ENCODE measurements at places on chromosomes 7 and 10.

DNA sequence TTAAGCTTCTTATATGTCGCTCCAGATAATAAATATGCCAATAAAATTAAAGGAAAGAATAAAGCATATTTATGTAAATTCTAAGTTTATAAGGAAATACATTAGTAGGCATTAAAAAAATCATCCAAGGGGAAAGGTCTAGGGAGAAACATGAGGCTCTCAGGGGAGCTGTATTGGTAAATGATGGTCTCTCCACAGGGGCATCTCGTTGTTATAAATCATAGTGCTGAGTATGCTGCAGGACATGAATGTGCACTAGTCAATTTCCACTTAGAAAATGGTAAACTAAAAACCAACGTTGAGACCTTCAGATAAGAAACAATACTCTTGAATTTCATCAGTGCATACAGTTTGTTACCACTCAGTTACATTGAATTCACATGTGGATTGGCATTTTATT is 194.0 kb upstream of the AHR start:
- DNase-seq: no peak

DNA sequence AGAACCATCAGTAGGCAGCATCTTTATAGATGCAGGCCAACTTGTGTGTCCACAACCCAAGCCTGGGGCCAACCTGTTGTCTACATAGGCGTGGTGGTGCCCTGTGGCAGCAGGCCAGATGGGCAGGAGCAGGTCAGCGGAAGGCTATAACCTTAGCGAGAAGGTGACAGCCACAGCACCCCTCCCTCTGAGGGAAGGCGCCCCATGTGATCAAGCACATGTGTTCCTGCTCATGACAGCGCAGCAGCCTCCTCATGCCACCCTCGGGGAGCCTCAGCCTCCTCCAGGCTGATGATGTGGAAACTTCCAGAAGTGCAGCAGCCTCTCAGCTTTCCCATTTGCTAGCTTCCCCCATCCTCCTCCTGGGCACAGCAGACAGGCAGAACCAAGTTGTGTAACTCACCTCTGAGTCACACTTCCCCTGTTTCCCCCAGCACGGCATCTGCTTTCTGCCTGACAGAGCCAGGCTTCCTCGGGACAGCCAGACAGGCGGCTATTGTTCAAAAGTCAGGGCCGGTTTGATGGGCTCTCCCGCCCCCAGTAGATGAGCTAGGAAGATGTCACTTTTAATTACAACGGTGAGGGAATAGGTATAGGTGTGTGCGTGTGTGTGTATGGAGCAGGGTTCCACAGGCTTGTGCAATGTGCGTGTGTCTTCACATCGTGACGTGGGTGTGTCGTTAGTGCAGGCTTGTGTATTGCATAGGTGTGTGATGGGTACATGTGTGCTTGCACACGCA is 312.0 kb upstream of the ZMIZ1 start:
- peak; percentile 97 for DNase-seq

GRCh38 chr7:106639476-106640334 is 21.3 kb downstream of the CCDC71L start:
- DNase-seq: no peak

GRCh38 chr7:35804231-35804970 is 3.5 kb downstream of the SEPTIN7 start:
- no peak for DNase-seq

- no peak for DNase-seq
Observed at GRCh38 chr10:23676296-23676695, 237.4 kb downstream of the OTUD1 start.

DNA sequence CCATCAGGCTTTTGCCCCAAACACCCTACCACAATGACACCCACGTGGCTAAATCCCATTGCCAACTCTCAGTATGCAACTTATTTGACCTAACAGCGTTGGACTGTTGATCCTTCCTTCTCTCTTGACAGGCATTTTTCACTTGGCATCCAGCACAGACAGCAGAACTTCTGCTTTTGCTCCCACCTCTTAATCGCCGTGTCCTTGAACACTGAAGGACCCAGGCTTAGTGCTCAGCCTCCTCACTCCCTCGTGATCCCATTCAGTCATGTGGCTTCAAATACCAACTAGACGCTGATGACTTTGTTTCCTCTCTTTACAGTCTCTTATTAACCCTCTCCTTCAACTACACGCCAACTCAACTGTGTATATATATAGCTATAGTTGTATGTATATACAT is 25.0 kb downstream of the ZFAND2A start:
- DNase-seq: no peak

DNA sequence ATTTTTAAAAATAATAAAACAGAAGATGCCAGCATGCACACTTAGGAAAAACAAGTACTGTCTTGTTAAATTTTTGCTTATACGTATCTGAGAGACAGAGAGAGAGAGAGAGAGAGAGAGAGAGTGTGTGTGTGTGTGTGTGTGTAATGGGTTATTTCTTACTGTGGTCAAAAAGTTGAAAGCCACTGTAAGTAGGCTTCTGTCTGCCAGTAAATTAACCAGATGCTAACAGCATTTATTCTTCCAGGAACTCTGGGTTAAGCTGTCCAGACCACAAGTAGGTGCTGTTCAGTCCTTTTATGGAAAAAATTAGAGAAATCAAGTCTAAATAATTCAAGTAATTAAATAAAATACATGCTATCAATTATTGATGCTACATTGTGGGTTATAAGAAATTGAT is 39.7 kb downstream of the RNF32 start:
- no peak for DNase-seq

DNA sequence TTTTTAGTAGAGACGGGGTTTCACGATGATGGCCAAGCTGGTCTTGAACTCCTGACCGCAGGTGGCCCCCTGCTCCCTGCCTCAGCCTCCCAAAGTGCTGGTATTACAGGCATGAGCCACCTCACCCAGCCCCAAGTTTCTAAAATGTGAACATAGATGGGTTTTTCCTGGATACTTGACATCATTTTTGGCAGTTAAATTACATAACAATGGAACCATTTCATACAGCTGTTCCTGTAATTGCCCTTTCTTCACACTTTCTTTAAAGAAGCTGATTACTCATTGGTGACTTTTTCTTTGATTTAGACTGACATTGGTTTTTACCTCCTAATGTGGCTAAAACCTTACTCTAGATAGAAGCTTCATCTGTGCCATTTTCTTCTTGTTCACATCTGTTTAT is 5.9 kb downstream of the ZKSCAN1 start:
- DNase-seq: no peak

- DNase-seq: no peak
Observed at GRCh38 chr10:91517394-91517793, 107.2 kb downstream of the HECTD2 start.

DNA sequence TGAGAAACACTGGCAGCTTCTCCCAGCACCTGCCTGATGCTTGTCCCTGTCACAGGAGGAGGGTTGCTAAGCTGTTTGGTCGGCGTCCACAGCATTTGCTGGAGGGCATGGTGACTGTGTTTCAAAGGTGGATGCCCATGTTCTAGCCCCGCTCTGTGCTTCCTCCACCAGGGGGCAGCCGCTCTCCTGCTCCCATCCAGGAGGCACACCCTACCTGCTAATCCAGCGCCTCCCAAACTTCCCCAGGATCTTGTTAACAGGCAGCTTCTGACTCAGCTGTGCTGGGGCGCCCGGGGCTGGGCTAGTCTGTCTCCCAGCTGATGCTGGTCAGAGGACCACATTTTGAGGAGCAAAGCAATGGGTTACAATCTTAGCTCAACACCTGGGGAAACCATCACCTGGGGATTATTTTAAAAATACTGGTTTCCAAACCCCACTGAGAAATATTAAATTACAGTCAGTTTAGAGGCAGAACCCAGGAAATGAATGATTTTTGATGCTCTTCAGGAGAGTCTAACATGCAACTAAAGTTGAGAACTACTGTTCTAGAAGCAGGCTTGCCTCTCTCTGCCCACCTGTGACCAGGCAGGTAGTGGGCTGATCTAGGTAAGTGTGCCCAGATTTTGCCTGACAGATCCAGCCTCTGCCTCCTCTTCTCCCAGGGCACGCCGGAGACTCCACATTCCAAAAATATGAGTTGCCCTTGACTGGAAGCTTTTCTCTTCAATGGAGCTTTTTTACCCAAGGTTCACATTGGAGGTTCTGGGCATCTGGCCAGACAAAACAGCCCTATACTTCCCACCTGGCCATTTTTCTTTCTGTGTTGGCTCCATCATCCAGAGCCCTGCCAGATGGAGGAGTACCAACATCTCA is 92.7 kb upstream of the GPR26 start:
- peak; percentile 80 for DNase-seq

GRCh38 chr7:100170101-100170897 is 1.9 kb upstream of the GAL3ST4 start:
- DNase-seq: no peak

DNA sequence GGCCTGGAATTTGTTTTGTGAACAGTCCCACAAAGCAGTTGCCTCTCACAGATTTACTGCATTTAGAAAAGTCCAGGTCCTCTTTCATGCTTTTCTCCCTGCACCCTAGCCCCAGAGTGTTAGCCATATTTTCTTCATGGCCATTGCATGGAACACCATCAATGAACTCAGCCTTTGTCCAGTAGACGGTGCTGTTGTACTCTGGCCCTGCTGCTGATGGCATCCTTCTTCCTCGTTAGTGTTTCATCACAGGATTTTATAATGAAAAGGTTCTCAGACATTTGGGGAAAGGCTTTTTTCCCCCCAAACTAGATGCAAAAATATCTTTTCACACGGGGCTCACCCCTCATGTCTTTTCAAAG is 93.0 kb upstream of the SLC25A13 start:
- peak; percentile 33 for DNase-seq

DNA sequence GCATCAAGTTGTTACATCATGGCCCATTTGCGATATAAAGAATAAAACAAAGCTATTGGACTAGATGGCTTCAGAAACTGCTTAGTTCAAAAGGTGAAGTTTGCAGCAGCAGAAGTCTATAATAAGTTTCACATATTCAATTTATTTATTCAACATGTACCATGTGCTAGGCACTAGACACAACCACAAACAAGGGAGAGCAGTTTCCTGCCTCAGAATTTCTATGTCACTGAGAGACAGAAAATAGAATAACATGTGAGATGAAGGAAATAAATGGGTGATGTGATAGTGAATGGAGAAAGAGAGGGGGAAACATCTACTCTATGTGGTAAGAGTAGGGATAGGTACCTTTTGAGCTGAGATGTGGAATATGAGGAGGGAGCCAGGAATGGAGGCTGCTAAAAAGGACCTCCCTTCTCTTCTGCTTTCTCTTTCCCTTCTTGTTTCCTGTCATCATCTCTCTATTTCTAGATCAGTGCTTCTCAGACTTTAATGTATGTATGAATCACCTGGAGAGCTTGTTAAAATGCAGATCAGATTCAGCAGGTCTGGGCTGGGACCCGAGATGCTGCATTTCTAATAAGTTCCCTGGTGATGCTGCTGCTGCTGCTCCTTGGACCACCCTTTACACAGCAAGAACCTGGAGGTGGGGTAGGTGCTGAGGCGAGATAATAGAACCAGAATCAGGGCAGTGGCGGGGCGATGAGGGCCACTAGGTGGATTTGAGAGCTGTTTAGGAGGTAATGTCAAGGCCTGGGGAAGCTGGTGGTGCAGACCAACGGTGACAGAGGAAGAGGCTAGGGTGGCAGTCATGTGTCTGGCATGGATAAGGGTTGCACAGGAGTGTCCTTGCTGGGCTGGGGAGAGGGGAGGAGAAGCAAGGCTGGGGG is 13.7 kb upstream of the INMT start:
- DNase-seq: no peak

DNA sequence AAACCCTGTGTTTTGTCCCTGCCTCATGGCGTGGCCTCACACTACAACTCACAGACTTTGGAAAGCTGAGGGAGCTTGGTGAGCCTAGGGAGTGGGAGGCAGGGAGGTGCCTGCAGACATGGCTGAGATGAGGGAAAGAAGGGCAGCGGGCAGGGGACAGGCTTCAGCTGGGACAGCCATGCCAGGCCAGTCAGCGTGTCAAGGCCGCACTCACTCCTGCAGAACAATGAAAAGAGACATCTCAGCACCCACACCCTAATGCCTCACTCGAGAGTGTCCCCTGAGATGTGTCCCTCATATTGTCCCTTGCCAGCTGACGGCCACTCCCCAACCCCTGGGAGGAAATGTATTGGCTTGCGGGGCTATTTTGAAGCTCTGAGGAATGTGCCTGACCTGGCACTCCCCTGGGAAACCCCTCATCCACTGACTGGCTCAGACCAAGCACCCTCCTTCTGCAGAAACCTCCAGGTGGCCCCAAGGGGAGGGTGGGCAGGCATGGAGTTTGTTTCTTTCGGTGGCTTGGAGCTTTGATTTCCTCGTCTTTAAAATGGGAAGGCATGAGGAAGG is 31.6 kb downstream of the SH3PXD2A start:
- DNase-seq: no peak

GRCh38 chr10:132714986-132715775 is 70.8 kb downstream of the NKX6-2 start:
- no peak for DNase-seq

- DNase-seq: peak; percentile 97
Observed at GRCh38 chr7:139682136-139683013, 95.4 kb downstream of the HIPK2 start.

GRCh38 chr10:33947544-33947943 is 613.1 kb upstream of the NRP1 start:
- DNase-seq: no peak

DNA sequence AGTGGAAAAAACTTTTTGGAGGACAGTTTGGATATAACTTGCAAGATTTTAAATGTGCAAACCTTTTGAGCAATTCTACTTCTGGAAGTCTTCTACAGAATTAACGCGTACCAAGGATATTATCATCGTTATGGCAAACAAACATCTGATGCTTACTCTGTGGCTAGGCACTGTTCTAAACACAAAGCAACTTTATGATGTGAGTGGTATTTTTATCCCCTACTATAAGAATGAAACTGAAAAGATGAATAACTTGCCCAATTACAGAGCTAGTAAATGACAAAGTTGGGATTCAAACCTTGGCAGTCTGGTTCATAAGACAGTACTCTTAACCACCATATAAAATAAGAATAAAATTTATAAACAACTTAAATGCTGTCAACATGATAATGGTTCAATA is 15.8 kb downstream of the ASZ1 start:
- DNase-seq: no peak

GRCh38 chr7:76217942-76218566 is 16.4 kb downstream of the SRRM3 start:
- DNase-seq: no peak

- DNase-seq: peak; percentile 75
Observed at GRCh38 chr7:29988424-29989256, 961 bp downstream of the SCRN1 start.

GRCh38 chr10:113269333-113269732 is 283.5 kb upstream of the HABP2 start:
- DNase-seq: no peak

DNA sequence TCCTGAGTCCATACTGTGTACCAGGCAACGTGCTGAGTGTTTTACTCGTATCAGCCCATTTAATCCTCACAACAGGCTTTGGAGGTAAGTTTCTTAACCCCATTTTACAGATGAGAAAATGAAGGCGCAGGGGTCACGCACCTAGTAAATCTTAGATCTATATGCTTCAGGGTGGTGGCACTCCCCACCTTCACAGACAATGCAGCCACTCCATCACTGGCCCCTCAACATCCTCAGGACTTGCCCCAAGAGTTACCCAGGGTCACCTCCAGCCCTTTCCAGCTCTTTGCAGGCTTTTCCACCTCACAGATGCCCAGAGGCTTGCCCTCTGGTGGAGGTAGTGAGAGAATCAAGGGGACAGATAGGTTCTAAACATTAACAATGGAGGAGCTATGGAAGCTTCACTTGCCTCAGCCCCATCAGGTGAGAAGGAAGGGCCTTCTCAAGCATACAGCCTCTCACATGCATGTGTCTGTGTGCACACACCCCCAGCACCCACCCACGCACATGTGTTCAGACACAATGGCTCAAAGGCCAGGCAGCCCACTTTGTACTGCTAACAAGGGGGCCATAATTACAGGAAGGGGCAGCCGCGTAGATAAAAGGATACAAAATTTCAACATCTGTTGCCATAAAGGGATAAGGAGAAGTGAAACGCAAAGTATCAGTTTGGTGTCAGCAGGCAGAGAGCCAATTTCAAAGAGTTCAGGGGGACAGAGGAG is 29.1 kb downstream of the DPCD start:
- DNase-seq: no peak

Measured in kidney tubule cell (primary cell).